Stimulated activated CD4-positive, alpha-beta T cell treated with anti-CD3 and anti-CD28 coated beads, Interleukin-15, amount 100 ng/mL, for 1 hour (primary cell): ENCODE measurements at places on chromosomes 11 and 22.
A peak's percentile ranks its signal among the peaks of the same experiment; 100 is the strongest.

GRCh38 chr11:76085270-76085669 lies 121.0 kb downstream of the WNT11 start:
- no peak for DNase-seq

GRCh38 chr11:65883058-65883761 lies 3.6 kb downstream of the CTSW start:
- DNase-seq, result no peak

DNA sequence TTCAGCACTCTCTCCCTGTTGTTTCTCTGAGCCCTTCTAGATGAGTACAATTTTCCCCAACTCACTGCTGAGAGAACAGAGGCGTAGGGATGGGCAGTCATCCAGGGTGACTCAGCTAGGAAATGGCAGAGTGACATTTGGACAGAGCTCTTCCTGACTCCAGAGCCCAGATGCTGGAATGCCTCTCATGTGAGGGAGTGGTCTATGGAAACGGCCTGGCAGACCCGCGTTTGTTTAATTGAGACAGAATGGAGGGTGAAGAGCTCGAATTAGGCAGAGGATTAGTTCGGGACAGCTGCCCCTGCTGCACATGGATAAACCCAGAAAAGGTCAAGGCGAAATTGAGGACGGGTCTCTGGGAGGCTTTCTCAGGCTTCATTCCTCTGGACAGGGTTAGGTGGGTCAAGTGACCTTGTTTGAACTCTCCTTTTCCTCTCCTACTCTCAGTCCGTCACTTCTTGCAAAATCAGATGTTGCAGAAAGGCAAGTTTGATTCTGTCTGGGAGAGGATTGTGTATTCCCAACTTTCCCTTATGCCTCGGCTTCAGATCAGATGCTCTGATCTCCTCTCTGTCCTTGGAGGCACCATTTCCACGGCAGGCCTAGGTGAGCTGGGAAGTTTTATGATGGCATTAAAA lies 7.6 kb upstream of the LMO2 start:
- DNase-seq, result no peak

DNA sequence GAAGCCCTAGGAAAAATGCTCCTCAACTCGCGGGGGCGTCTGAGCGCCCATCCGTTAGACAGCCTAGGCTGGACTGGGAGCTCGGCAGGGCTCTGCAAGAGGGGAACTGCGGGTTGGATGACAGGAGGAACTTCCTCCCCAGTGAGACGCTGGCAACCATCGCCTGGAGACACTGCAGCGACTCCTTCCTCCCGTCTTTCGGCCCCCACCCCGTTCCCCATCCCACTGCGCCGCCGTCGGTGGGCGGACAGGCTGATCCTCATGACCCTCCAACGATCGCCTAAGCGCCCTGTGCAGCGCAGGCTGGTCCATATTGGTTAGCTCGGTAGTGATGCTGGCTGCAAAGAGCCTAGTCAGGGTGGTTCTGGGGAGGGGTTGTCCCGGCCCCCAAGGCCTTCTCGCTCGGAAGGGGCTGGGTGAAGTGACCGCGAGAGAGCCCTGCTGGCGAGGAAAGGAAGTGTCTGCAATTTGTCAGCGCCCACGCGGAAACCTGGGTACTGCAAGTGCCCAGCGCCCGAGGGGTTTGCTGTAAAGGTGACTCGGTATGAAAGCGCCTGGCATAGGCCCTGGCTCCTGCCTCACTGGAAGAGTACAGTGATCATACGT lies 638 bp downstream of the NRGN start:
- no peak for DNase-seq

- peak; percentile 46 for DNase-seq
Observed at GRCh38 chr22:37639070-37639760, at the start of gene SH3BP1. Gene SH3BP1 (plus strand): TSS chr22:37639669. CDS start chr22:37639788, 119 bp downstream.

GRCh38 chr11:45805305-45806071 lies 539 bp downstream of the SLC35C1 start:
- DNase-seq, result no peak

DNA sequence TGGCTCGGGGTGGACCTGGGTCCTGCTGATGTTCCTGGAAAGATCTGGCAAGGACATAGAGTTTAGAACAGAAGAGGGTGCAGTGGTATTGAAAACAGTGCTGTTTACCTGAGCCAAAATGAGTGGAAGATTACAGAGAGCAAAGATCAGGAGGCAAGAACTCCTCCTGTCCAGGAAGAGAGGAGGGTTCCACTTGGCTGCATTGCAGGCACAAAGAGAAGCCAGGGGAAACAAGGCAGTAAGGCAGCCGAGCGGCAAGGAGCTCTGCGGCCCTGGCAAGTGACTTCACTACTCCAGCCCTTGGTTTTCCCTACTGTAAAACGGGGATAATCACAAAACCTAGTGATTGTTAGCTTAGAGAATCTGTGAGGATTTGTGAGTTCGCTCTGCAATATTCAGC lies 3.7 kb upstream of the PACSIN2 start:
- no peak for DNase-seq

- DNase-seq, result no peak
Observed at GRCh38 chr11:17638311-17638710, 81.1 kb upstream of the MYOD1 start.

DNA sequence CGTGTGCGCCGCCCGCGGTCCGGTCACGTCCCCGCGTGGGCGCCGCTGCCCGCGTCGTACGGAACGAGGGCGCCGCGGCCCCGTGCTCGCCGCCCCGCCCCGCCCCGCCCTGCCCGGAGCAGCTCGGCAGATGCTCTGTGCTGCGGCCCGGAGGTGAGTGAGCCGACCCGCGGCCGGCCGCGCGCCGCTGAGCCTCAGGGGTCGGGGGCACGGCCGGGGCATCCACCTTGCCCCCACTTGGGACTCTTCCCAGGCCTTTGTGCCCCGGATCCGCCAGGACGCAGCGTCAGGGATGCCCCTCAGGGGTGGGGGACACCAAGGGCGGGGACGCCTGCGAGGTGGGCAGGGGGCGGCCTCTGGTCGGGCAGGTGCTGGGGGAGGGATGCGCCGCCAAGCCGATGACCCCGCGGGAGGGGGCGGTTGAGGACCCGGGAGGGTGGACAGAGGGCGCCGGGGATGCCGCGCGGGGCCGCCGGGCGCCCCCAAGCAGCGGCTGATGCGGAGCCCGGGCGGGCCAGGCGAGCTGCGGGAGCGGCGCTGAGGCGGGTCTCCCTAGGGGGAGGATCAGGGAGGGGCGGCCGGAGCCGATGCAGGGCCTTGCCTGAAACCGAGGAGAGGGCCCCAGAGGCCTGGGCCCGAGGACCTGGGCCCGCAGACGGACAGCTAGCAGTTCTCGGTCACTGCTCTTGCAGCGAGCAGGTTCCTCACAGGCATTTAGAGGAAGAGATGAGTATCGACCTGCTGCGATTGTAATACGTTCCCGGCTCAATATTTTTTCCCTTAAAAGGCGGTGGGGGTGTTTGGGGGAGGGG lies at the start of gene GNAZ:
GNAZ (plus strand) TSS at position 102 of the 812 bp plus-strand sequence. CDS start 25,177 bp downstream, outside the sequence.
- DNase-seq, result no peak
